Fibroblast of the aortic adventitia (primary cell): ENCODE measurements at places on chromosomes 6 and 20. TPM values are rescaled to one million over a fixed set of nuclear protein-coding genes. Genes with fewer than 3 reads are reported as not detected.

- DNase-seq, result no peak
Observed at GRCh38 chr20:57313230-57313629, 16.4 kb upstream of the SPO11 start.

- no peak for DNase-seq
Observed at GRCh38 chr20:10171864-10172751, 46.5 kb upstream of the SNAP25 start.

- DNase-seq, result peak; percentile 64
Observed at GRCh38 chr20:58852543-58853271, at the start of gene GNAS. Gene GNAS, plus strand, starts transcription at chr20:58852716.

GRCh38 chr6:133957227-133957626 is 4.2 kb downstream of the TBPL1 start:
- no peak for DNase-seq

DNA sequence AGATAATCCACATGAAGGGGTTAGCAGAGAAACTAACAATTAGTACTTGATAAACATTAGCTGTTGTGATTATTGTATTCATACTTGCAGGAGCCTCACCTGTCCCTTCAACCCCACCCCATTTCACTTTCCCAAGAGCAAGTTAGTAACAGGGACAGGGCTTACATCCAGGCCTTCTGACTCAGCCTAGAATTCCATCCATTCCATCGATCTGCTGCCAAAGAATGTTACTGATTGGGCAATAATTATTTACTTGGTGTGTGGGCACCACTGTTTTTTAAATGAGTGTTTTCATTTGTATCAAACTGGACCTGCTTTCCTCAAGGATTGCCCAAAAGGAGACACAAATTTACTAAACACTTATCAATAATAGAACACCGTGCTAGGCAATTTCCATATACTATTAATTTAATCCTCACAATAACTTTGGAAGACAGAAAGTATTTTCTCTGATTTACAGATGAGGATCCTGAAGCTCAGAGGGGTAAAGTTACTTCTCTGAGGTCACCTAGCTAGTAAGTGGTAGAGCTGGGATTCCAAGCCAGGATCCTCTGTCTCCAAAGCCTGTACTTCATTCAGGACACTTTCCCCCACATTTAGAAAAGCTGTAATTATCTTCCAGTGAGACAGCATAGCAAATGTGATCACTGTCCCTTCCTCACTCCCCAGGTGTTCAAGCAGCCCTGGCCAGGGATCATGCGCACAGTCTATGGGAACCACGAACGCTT is 32.8 kb downstream of the GSS start:
- peak; percentile 87 for DNase-seq

- DNase-seq, result no peak
Observed at GRCh38 chr6:146770965-146771735, 172.4 kb downstream of the ADGB start.

DNA sequence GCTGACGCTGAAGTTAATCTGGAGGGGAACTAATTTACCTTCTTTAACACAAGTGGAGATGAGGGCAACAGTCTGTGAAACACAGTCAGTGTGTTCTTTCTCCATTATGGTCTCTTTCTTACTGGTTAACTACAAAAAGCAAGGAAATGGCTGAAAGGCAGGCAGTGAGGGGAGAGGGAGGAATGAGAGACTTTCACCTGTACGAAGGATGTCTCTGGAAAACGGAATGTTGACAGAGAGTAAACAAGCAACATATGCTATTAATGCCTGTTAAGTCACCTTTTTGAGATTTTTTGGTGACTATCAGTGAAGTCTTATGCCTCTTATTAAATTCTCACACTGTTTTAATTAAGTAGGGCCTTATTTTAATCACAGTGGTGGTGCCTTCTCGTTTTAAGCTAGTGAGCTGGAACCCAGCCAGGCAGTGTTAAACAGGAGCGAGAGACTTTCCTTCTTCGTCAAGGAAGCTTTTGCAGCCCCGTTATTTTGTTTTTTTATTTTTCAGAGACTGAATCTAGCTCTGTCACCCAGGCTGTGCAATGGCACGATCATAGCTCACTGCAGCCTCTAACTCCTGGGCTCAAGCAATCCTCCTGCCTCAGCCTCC is 165.6 kb downstream of the ATXN1 start:
- DNase-seq, result no peak

- no peak for DNase-seq
Observed at GRCh38 chr6:168706471-168707177, 265.6 kb downstream of the SMOC2 start.

DNA sequence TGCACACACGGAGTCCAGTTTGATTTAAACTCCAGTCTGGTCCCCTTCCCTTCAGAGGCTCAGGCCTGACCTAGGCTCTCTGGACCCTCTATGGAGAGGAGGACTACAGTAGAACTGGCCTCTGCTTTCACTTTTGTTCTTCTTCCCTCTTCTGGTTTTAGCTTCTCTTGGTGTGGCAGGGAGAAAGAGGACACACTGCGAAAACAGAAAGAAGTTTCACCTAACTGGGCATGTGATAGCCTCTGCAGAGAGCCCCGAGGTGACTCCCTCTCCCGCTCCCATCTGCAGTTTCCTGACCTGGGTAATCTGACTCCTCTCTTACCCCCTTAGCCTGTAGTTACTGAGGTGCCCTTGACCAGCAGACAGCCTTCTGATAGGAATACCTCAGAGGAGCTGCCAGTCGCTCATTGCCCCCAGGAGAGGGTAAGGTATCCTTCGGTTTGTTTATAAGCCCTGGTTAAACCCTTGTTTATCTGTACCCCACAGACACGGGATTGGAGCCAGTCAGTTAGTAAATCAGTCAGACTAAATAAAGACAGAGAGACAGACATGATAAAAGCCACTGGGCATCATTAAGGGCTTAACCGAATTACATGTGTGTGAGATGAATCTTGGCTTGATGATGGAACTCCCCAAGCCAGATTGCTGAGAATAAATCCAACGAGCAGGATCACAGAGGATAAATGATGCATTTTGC is 12.0 kb upstream of the DTNBP1 start:
- DNase-seq, result no peak

GRCh38 chr6:35948725-35949124 is 27.8 kb upstream of the SRPK1 start:
- DNase-seq, result peak; percentile 38

DNA sequence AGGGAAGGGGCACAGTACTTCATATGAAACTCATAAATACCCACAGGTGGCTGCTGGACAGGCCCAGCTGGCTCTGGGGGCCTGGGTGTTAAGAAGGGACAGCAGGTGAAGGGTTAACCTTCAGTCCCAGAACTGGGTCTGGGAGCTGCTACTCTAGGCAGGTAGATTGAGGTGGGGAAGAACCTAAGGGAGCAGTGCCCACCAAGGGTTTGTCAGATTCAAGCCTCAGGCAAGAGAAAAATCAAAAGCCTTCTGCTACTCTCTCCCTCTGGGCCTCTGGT is 5.6 kb downstream of the RPL10A start:
- no peak for DNase-seq

DNA sequence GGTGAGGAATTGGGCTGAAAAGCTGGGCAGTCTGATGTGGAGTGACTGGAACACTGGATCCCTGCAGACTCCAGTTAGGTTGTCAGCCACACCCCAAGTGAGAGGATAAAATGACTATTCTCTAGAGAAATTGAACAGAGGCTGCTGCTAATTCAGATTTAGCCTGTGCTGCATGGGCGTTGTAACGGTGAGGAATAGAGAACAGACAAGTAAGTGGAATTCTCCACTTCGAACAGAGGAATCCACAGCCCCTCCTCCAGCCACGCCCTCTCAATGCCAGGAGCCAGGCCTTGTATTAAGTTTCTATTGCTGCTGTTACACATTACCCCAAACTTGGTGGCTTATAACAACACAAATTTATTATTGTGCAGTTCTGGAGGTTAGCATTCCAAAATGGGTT is 109.3 kb downstream of the CFAP61 start:
- no peak for DNase-seq

- no peak for DNase-seq
Observed at GRCh38 chr6:156563714-156564113, 213.5 kb upstream of the ARID1B start.

CCN5 gene
- total RNA-seq, result 67.9 and 266 TPM in 2 replicates

PFDN4 gene
- 149 and 1,207 TPM in 2 replicates for total RNA-seq
